Glomerular endothelial cell (primary cell): ENCODE measurements at places on chromosomes 7 and 10. TPM values are rescaled to one million over a fixed set of nuclear protein-coding genes. Genes with fewer than 3 reads are reported as not detected.

Gene TEX36
- total RNA-seq = not detected in 2 replicates

Gene FGL2
- total RNA-seq = not detected in 2 replicates

Gene INMT
- total RNA-seq = 0.05 and 0.12 TPM in 2 replicates

Gene CFAP46
- 1.9 and 3.2 TPM in 2 replicates for total RNA-seq

Gene PILRA
- 2.5 TPM in 1 of 2 replicates, not detected in the other for total RNA-seq
